Right lobe of liver (tissue), 6 donors: ENCODE measurements at places on chromosomes 5 and 9.

DNA sequence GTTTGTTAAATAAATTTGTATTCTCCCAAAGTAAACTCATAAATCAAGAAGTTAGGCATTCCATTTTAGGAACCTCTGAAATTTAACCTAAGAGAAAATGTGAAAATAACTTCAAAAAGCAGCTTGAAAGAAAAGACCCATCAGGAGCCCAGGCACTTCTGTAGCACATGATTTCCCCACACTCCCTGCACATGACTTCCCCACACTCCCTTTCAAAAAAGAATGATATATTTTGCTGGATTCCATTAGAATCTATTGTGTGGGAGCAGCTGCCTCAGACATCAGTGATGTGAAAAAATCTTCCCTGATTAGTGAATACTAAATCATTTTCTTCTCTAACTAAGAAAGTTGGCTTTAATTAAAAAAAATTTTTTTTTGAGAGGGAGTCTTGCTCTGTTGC lies 83.3 kb downstream of the GLDC start:
- no peak for DNase-seq

DNA sequence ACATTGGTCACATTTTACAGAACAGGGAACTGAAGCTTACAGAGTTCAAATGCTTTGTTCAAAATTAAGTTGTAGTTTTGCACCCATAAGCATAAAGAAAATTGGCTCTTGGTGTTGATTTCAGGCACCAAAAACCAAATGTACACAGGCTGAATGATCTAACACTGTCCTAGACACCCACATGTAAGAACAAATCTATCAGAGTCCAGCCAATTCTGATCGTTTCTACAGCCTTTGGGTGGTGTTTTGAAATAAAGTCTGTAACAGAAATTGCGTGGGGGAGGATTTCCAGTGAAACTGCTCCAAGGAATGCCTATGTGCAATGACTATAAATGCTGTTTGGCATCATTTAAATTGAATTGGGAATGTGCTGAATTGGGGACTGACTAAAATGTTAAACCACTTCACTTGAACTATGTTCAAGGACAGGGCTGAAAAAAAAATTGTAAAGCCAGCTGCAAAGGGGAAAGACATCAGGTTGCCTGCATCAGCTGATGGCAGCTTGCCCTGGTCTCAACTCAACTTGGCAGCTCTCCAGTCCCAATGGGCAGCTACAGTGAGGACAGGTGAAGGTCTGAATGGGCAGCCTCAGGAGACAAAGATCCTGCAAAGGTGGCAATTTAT lies 92.2 kb upstream of the TRPC7 start:
- peak; percentile 68 for DNase-seq

GRCh38 chr5:76679231-76679630 lies 36.7 kb upstream of the F2R start:
- DNase-seq, result no peak

- DNase-seq, result peak; percentile 58
Measured at GRCh38 chr9:93110311-93110855, 14.4 kb downstream of the CARD19 start.

DNA sequence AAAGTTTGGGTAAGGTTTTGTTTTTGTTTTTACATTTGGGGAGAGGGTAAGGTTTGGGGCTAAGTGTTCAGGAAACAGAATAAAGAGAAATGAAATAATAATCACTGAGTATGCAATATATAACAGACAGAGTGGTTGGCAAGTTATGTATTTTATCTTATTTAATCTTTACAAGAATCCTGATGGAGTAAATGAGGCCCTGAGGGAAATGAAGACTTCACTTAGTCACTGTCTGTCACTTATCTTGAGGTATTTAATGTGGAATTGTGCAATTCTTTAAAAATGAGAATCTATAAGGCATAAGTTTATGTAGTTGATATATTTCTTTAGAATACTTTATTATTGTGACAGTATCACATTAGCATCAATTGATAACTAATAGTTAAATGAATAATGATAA lies 48.1 kb downstream of the TEK start:
- no peak for DNase-seq

GRCh38 chr5:124733329-124733650 lies 13.1 kb downstream of the ZNF608 start:
- DNase-seq, result no peak

DNA sequence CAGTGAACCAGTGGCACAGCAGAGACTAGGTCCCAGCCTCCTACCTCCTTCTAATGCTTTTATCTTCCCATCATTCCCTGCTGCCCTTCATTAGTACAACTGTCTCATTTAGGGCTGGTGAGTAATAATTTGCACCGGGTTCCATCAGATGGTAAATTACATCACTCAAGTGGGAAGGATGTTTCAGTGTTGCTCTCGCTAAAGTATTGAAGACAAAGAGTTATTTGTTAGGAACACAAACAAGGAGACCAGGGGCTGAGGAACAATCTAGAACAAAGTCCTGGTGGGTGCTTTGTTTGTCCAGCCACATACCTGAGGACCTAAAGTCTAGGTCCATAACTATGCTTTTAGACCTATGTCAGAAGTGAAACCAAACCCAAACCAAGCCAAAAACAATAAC lies 52.4 kb downstream of the SEC61B start:
- DNase-seq, result no peak
